CD4-positive, alpha-beta T cell treated with Interleukin-17A for 4 hours (primary cell): ENCODE measurements at places on chromosomes 5 and 9.

GRCh38 chr9:125425170-125425897 lies 163.7 kb downstream of the GAPVD1 start:
- DNase-seq, result no peak

GRCh38 chr5:11898-12297 lies 80.1 kb upstream of the PLEKHG4B start:
- no peak for DNase-seq

DNA sequence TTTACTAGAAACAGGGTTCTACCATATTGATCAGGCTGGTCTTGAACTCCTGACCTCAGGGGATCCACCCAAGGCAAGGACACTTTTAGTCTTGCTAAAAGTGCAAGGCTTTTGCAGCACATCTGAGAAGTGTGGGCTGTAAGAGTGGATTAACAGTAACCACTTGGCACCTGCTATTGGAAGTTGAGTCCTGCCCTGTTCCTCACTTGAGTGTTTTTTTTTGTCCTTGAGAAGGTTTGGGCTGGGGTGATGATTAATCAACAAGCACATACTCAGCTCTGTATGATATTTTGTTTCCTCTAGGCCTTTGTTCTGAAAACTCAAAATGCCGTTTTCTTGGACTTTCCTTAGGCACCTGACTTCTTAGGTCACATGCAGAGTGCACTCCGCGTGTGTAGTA lies 37.4 kb downstream of the SNX30 start:
- DNase-seq, result no peak

DNA sequence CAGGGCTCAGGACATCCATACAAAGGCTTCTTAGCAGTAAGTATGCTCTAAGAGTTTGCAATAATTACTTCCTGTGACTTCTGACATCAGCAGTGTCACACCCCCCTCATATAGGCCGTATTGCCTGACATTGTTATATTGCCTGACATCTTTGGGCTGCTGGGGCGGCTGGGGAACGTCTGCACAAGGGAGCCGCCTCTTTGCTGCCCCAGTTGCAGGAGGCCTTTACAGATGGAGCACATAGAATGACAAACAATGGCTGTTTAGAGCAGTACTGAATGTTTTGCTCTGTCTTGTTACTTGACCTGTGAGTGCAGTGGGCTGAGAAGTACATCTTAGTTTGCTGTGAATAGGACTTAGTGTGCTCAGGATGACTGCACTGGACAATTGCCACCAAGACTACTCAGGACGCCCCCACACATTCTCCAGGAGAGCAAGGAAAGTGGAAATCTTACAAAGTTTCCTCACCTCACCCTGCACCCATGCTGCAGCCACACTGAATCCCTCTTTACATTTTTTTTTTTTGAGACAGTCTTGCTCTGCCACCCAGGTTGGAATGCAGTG lies 65.4 kb upstream of the SPOCK1 start:
- no peak for DNase-seq

DNA sequence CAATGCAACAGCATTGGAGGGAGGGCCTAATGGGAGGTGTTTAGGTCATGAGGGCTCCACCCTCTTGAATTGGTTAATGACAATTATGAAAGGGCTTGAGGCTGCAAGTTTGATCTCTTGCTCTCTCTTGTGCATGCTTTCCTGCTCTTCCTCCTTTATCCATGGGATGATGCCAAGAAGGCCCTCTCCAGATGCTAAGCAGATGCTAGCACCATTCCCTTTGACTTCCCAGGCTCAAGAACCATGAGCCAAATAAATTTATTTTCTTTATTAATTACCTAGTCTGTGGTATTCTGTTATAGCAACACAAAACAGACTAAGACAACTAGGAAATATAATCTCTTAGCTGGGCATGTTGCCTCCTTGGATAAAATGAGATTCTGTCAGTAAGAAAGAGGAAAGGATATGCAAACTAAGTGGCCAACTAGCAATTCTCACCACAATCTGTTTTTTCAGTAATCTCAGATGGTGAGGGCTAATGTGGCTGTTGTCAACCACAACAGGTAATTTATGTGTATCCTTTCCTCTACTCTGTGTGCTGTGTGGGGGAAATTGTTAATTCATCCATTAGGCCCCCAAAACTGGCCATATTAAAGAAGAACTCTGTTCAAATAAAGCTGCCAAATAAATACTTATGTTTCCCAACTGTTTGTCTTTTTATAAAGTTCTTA lies 269.1 kb upstream of the CD180 start:
- no peak for DNase-seq

GRCh38 chr5:195401-196160 lies 4.3 kb downstream of the LRRC14B start:
- DNase-seq, result no peak

DNA sequence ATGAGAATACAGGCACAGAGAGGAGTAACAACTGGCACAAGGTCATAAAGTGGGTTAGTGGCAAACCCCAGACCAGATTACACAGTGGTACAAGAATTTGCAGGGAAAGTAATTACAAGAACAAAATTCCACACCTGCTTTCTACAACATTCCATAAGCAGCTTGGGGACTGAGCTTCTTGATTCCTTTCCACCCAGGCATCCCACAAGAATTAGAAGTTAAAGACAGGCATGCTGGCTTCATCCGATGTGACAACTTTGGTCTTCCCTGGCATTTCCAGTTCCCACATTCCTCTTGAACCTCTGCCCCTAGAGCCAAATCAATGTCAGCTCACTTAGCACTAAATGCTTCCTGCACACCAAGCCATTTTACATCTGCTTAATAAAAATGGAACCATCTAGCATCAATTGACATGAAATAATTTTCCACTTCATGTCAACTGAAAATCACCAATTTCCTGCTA lies 435.8 kb upstream of the PAPPA start:
- DNase-seq, result no peak

GRCh38 chr5:173736923-173737412 lies 120.5 kb upstream of the BOD1 start:
- no peak for DNase-seq

DNA sequence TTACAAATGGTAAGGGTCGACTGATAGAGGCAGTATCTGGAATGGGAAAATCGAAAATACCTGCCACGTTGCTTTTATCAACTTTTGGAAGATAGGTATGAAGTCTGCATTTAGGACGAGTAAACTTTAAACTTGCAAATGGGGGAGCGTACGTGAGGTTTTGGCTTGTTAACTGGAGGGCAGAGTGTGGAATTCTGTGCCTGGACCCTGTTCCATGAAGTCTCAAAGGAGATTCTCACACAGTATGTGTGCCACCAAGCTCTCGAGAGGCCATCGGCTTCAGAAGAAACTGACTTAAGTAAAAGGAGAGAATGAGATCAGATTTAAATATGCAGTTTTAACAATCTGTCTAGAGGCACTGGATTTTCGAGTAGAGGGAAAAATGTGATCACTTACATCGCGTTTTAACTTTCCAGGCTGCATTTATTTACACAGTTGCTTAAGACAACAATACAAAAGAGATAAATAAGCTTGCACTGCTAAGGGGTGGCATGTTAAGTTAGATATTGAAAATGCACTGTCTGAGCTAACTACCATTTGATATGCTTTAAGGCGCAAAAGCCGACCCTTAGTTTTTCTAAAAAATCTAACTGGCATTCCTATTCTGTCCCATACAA lies 401.6 kb downstream of the EBF1 start:
- no peak for DNase-seq

DNA sequence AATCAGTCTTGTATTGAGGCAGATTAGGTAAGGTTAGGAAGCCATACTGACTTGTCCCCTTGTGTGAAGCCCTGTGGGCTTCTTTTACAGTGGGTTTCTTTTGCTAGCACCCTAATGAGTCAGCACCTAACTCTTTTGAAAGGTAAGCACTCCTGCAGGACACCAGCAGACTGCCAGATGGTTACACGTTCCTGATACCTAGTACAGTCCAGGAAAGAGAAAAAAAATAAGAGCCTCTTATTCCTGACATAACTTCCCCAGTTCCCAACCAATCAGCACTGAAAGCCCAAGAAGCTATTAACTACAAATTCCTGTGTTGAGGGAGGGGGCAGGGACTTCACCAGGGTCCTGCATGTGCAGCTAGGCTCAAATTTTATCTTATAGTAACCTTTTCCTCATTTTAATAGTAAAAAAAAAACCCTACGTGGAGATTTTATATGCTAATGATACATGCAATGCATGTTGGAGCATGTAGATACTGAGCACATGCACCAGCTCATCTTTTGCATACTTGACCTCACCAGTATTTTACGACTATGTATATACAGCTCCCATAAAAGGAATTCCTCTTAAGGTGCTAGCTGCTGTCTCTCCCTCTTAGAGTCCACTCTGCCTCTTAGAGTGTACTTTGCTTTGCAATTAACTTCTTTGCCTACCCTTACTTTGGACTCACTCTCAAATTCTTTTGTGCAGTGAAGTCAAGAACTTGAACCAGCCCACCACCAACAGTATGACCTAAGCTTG lies 84.7 kb upstream of the RORB start:
- no peak for DNase-seq

DNA sequence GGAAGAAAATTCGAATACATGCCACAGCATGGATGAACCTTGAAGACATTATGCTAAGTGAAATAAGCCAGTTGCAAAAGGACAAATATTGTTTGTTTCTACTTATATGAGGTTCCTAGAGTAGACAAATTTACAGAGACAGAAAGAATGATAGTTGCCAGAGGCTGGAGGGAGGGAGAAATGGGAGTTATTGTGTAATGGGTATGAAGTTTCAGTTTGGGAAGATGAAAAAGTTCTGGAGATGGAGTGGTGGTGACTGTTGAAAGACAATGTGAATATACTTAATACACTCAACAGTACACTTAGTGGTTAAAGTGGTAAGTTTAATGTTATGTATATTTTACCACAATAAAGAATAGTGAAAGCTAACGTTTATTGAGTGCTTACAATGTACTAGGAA lies 99.6 kb upstream of the SLC44A1 start:
- DNase-seq, result no peak

DNA sequence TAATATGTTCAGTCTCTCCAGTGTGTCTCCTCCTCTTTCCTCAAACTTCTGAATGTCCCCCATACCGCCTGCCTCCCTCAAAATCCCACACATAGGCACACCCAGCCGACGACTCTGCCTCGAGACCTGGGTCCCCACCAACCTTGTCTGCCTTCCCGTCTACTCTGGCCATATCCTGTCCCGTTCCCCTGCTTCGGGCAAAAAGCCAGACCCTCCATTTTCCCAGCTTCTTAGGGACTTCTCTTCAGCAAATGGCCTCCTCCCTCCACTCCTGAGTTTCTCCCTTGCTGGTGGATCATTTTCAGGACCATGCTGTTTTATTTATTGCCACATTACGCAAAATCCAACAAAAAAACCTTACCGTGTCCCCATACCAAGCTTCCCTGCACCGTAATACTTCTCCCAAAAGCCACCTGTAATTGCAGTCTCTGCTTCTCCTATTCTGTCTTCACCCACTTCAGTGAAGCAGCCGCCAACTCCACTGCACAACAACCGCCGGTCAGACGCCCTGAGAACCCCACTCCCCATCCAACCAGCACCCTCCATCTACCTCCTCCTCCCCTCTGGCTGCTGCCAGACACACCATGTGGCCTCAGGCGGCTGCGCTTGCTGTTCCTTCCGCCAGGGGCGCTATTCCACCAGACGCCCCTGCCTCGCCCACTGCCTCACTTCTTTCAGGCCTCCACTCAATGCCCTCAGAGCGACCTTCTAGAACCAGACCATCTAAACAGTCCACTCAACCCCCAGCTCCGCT lies 117.0 kb downstream of the TRPM6 start:
- peak; percentile 47 for DNase-seq

GRCh38 chr9:115939065-115939765 lies 214.4 kb upstream of the PAPPA start:
- no peak for DNase-seq

GRCh38 chr5:178433273-178433775 lies 156.9 kb downstream of the COL23A1 start:
- no peak for DNase-seq

GRCh38 chr9:136615631-136616306 lies 46.9 kb upstream of the EGFL7 start:
- DNase-seq, result no peak

GRCh38 chr5:124649491-124650146 lies 96.8 kb downstream of the ZNF608 start:
- peak; percentile 63 for DNase-seq

DNA sequence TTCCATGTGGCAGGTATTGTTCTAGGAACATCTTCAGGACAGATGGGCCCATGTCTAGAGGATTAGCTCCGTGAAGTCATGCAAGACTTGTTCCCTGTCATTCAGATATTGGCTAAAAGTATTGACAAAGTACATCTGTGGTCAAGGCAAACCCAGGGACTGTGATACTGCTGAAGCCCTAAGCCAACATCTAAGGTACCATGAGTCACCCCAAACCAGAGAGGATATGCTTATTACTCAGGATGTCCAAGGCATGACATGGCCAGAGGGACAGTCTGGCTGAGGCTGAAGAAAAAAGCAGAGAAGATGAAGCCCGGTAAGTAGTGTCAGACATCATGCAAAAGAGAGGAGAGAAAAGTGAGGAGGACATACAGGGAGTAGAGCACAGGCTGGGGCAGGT lies 31.0 kb downstream of the HMHB1 start:
- no peak for DNase-seq

GRCh38 chr5:168874713-168875380 lies 295.7 kb upstream of the PANK3 start:
- no peak for DNase-seq

GRCh38 chr5:105849701-105850100 lies 1821.0 kb downstream of the EFNA5 start:
- no peak for DNase-seq

GRCh38 chr5:10635867-10636350 lies 72.0 kb downstream of the ANKRD33B start:
- no peak for DNase-seq

DNA sequence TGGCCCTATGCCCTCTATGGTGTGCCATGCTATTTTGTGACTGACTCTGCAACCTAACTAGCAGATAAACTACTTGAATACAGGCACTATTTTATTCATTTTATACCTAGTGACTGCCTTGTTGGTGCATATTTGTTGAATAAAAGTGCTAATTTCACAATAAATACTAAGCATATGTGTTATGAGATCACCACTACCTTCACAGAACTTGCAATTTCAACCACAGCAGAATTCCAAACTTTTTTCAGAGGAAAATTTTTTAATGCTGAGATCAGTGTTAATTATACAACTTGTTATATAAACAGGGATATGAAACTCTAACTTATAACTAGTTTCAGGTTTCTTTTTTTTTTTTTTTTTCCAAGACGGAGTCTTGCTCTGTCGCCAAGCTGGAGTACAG lies 94.8 kb downstream of the NR3C1 start:
- DNase-seq, result no peak

GRCh38 chr5:92652756-92653155 lies 928.3 kb downstream of the NR2F1-AS1 start:
- no peak for DNase-seq

DNA sequence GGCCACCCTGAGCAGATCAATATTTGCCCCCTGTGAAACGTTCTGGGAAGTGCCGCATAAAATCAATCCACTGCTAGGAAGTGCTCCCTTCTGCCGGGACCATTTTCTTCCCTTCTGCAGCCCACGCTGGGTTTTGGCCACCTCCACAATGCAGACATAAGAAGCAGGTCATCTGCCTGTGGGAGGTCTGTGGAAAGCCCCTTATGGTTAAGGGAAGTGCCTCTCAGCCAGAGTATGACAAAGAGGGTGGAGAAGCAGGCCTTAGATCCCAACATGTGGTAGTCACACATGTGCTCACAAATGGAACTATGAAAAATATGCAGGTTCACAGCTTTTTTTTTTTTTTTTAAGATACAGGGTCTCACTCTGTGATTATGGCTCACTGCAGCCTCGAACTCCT lies 82.8 kb downstream of the SLC1A3 start:
- no peak for DNase-seq
